ENCODE measurements at places on chromosomes 2 and 18.

DNA sequence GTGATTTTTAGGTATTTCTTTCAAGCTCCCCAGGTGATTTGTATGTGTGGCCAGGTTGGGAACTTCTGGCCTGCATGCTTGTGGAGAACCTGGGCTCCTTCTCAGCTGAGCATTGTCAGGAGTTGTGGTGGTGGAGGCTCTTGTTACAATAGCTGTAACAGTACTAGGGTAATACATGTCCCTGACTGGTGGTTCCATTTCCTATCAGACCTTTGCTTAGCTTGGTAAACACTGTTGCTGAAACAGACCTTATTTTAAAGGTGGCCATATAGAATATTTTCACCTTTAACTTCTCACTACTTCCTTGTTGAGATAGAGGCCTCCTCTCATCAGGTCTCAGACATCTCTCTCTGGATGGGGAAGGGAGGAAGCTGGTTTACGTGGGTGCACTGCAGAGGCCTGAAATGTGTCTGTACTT lies 79.2 kb downstream of the SETBP1 start:
- peak; percentile 56 for DNase-seq

DNA sequence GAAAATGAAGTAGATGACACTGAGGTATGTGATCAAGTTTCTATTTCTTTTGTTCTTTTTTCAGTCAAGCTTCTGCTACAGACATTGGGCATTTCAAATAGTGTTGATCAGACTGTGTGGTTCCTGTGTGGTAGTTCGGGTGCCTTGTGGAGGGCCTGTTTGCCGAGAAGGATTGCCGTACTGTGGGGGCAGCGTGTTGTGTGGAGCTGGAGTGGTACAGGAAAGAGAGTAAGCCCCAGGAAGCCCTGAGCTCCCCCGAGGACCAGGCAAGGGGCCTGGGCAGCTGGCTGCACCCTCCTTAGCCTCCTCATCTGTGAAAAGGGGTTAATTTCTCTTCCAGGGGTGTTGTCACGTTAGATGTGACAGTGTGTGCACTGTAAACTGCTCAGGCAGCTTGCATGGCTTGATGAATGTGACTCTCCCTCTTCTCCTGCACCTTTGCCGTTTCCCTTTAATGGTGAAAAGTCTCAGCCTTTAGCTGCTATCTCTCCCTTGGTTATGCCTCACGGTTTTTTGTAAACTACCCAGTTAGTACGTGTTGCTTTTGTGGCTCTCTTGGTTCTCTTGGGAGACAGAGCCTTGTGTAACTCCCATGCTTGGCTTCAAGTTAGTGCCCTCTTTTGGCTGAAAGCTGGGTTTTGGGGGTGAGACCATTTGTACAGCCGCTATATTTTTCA lies 19.5 kb downstream of the C2orf74 start:
- no peak for DNase-seq

DNA sequence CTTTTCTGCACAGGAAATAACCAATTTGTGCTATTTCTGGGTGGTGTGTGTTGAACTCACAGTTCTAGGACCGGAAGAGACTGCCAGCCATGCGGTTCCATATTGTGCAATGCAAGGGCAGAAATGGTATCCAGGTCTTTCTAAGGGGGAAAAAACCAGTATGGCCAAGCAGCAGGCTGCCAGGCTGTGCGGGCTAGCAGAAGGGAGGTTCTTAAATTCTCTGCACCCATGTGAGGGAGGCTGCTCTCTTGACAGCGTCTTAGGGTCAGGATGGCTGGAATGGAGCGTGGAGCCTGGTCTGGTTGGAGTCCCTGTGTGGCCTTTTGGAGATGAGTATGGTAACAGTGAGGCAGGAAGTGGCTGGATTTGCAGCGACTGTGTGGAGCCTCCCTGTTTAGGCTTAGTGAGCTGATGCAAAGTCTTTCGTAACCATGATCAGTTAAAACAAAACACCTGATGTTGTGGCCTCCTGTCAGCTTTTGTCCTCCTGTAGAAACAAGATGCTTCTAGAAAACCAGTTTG lies 52.6 kb downstream of the NCK2 start:
- no peak for DNase-seq

- no peak for DNase-seq
Measured at GRCh38 chr18:79558196-79558932, 121.2 kb upstream of the CTDP1 start.

DNA sequence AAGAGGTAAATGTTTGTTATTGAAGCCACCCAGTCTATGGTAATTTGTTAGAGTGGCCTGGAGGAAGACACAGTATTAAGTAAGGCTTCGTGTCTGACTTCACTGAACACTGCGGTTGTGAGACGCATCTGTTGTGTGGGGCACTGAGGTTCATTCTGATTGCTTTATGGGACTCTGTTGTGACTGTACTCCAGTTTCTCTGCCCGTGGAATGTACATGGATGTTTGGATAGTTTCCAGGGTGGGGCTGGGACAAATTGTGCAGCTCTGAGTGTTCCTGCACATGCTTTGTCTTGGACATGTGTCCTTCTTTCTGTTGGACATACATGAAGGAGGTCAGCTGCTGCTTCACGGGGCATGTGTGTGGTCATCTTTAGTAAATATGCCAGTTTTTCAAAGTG lies 58.6 kb downstream of the ODC1 start:
- no peak for DNase-seq

GRCh38 chr2:64838817-64839216 lies 150.4 kb upstream of the SLC1A4 start:
- no peak for DNase-seq

DNA sequence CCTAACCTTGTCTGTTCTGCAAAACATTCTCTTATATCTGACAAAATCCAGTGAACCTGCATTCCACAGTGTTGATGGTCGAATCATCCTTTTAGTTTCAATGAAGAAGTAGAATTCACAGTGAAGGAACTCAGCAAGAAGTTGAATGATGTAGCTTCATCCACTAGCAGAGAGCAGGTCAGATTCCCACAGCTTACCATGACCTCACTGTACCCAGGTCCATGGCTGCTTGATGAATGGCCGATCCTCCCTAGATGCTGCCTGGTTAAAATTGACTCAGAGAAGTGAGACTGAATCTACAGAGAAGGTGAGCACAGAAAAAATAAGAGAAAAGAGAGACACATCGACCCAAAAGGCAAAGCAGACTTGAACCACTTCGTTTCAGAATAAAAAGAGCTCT lies 906.0 kb upstream of the CHAC2 start:
- DNase-seq, result no peak

- DNase-seq, result no peak
Measured at GRCh38 chr2:144240656-144241339, 279.1 kb downstream of the ZEB2 start.

DNA sequence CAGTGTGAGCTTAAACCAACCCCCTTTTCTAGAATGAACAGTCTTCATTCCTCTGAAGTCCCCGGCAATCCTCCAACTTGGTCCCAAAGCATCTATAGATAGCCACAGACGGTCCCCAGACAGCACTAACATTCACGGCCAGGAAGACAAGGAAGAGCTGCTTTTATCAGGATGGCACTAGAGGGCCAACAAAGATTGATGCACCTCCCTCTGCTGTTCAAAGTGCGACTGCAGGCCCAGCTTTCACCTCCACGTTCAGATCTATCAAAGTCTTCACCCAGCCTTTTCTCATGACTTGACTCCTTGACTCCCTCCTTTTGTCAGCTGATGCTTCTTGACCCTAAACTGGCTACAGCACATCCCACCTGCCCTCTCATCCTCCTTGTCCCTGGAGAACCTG lies 54.3 kb downstream of the RNF152 start:
- DNase-seq, result no peak

DNA sequence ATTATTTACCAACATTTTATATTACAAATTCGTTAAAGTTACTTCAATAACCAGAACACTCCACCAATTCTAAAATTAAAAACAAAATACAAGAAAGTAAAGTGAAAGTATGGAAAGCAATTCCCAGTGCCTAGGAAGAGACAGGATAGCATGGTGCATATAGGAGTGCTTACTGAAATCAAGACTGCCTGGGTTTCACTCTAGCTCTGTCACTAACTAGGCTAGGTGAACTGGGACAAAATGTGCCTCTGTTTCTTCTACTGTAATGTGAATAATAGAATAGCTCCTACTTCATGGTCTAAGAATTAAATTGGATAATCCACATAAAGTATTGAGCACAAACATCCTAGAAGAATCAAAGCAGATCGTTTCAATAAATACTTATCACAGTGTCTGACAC lies 22.6 kb downstream of the STK17B start:
- DNase-seq, result no peak

DNA sequence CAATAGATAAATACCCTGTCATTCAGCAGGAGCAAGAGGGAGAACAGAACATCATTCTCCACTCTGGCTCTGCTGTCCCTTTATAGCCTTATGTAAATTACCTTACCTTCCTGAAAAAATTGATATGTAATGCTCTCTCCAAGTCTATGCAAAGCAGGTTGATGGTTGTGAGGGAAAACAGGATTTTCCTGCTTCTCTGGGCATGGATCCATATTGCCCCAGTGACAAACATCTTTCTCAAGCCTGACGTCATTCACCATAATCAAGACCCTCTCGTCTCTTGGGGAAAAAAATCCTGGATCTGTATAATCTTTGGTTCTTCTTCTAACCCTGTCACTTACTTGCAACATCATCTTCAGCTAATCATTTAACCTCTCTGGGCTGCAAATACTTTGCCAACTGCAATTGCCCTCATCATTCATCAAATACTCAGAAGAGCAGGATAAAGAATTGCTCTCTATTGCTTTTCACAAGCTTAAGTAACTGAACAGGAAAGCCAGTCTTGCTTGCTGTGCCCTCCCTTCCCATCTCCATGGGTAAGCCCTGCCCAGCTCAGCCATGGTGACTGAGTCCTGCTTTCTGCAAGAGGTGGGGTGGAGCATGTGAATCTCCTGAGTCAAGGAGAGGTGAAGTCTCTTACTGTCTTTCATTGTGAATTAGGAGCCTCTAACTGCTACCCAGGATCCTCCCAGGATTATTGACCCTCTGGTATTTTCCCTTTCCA lies 123.7 kb upstream of the KLF7 start:
- no peak for DNase-seq

DNA sequence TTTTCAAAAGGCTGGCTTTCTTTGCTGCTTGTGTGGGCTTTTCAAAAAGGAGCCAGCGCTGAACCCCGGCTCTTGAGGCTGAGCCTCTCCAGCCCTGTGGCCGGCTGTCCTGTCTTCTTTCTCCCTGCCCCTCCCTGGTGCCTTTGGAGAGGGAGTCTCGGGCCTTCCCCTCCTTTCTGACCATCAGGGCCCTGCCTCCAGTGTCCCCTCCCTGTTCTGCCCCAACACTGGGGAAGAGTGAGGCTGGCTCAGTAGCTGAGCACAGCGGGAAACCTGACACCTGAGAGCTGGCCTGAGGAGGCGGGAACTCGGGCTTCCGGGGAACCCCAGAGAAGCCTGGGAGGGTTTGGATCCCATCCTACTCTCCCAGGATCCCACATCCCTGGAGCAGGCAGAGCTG lies 232.1 kb downstream of the LOXHD1 start:
- DNase-seq, result no peak

DNA sequence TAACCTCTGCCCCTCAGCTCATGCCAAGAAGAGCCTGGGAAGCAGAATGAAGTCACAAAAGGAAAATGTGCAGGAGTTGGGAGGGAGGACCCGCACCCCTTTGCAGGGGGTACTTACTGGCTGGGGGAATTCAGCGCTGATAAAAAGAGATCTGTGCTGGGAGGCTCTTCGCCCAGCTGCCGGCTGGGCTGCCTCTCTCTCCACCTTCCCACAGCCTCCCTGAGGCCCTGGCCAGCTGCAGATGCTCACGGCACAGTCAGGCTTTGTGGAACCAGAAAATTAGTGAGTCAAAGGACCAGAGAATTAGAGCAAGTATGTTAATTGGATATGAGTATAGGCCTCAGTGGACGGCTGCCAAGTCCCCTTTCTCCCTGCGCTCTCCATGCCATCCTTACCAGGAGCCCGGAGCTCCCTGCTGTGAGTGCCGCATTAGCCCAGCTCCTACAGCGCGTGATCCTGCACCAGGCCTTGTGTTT lies 181.7 kb upstream of the SH3BP4 start:
- no peak for DNase-seq

- DNase-seq, result no peak
Measured at GRCh38 chr18:55124078-55124763, 165.0 kb upstream of the CCDC68 start.

- peak; percentile 67 for DNase-seq
Measured at GRCh38 chr18:79405781-79406575, 10.2 kb downstream of the NFATC1 start.

- no peak for DNase-seq
Measured at GRCh38 chr18:13809531-13810255, 14.3 kb upstream of the MC5R start.

DNA sequence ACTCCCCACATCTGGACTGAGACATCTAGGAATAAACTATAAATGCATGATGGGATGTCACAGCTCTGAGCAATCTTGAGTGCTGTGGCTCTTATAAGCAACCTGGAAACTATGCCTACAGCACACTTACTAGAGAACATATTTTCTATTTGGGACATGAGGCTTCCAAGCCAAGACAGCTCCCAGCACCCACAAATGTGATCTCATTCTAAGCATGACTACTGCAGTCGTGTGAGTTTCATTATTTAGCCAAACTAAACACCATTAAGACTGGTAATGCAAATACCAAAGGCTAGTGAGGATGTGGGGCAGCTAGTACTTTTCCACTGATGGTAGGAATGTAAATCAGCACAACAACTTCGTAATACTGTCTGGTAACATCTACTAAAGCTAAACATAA lies 72.5 kb downstream of the RTTN start:
- DNase-seq, result no peak

Measured in T-helper 2 cell (primary cell).